Cardiac septum (tissue), 1 donor: ENCODE measurements at places on chromosomes 1 and 21. TPM values are rescaled to one million over a fixed set of nuclear protein-coding genes. Genes with fewer than 3 reads are reported as not detected.

The ERVH48-1 gene
- total RNA-seq: not detected

The HOOK1 gene
- total RNA-seq: 0.67 TPM

The SPSB1 gene
- 12.9 TPM for total RNA-seq

The TESK2 gene
- total RNA-seq: 1.0 TPM

The PTPRC gene
- total RNA-seq: 11.4 TPM

The TNFRSF18 gene
- total RNA-seq: 0.19 TPM

The FMOD gene
- total RNA-seq: 66.0 TPM

The BMP8A gene
- 1.5 TPM for total RNA-seq

The CLCA4 gene
- 0.13 TPM for total RNA-seq

The CLCA1 gene
- not detected for total RNA-seq

The LCK gene
- total RNA-seq: 0.54 TPM

The LCE6A gene
- not detected for total RNA-seq

DNA sequence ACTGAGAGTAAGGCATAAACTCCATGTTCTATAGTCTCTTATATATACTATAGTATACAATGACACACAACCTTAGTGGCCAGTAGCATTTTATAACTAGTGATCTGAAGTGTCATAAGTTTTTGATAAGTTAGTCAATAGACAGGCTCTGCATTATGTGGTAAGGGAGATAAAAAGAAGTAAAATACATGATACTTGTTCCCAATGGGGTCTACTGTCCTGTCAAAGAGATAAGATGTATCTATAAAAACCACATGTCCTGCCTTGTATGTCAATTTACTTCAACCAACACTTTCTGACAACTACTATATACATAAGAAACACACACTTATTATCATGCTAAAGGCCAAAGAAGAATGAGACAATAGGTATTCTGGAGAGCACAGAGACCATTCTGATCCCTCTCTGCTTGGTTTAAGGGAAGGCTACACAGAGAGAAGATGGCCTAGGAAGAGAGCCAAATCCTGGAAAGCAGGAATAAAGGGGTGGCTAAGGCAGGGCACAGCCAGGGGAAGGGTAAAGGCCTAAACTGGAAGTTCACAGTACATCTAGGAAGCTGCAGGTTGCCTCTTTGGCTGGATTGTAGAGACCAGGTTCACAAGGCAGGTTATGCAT is 91.4 kb downstream of the LYST start:
- DNase-seq: no peak

- no peak for DNase-seq
These were observed 94.0 kb downstream of the DPYD start for GRCh38 chr1:97826820-97827219.

DNA sequence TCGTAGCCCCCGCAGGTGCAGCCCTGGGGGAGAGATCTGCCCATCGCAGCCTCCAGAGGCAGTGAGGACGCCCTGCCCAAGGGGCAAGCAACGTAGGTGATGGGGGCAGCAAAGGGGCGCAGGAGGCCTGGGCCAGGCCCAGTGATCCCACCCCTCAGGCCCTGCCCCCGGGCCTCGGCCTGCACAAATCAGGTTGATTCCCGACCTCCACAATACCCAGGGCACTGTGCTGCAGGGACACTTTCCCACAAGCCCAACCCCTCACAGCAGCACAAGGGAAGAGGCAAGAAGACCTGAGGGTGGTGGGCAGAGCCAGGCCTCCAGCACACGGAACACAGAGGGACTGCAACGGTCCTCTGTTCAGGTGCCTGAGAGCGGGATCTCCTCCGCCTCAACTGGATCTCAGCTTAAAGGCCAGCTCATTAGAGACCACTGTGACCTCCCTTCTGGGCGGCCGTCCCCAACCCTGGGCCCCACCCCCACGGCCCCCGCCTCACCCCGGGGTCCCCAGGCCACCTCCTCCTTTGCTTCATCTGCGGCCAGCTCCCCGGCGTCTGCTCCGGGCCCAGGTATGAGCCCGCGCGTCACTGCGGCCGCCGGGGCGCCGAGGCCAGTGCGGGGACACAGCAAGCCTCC is 812 bp upstream of the ARF1 start:
- DNase-seq: no peak

GRCh38 chr1:7856345-7856744 is 3.5 kb upstream of the UTS2 start:
- no peak for DNase-seq

DNA sequence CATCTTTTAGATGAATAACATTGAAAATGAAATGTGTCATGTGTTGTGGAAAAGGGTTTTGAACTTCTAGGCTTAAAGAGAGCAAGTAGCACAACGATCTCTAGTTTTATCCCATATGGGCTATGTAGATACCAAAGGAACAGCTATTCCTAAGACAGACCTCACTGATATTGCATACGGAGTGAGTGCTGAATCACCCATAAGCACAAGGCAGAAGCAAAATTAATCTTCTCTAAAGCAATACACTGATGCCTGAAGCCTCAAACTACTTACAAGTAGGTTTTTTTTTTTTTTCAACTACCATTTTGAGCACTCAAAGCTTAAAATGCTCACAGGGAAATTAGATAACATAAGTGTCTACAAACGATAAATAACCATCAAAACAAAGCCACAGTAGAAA is 5.0 kb upstream of the KMO start:
- no peak for DNase-seq

- DNase-seq: no peak
These were observed 2250.4 kb downstream of the MRPL39 start for GRCh38 chr21:23356905-23357304.

- DNase-seq: no peak
These were observed 23.1 kb downstream of the CASZ1 start for GRCh38 chr1:10773376-10773775.

DNA sequence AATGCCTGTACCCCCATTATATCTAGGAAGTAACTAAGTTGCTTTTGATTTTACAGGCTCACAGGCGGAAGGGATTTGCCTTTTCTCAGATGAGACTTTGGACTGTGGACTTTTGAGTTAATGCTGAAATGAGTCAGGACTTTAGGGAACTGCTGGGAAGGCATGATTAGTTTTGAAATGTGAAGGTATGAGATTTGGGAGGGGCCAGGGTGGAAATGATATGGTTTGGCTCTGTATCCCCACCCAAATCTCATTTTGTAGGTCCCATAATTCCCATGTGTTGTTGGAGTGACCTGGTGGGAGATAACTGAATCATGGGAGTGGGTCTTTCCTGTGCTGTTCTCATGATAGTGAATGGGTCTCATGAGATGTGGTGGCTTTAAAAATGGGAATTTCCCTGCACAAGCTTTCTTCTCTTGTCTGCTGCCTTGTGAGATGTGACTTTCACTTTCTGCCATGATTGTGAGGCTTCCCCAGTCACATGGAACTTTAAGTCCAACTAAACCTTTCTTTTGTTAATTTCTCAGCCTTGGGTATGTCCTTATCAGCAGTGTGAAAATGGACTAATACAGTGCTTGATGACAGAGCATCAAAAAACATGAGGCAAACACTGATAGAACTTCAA is 1119.5 kb downstream of the PLA2G4A start:
- DNase-seq: no peak

DNA sequence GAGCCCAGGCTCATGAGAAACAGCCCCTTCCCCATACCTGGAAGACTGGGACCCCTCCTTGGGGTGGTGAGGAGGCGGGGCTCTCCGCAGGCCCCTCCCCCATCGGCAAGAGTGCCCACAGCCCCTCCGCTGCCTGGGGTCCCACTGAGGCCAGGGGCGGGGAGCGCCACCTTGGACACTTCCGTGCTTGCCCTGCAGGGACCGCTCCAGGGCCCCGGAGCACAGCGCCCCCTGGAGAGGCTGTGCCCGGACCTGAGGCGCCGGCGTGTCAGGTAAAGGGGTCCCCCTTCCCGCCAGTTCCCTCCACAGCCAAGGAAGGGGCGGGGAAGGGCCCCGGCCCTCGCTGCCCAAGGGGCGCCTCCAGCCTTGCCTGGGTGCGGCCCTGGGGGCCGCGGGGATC is 21.5 kb downstream of the INAVA start:
- DNase-seq: no peak

DNA sequence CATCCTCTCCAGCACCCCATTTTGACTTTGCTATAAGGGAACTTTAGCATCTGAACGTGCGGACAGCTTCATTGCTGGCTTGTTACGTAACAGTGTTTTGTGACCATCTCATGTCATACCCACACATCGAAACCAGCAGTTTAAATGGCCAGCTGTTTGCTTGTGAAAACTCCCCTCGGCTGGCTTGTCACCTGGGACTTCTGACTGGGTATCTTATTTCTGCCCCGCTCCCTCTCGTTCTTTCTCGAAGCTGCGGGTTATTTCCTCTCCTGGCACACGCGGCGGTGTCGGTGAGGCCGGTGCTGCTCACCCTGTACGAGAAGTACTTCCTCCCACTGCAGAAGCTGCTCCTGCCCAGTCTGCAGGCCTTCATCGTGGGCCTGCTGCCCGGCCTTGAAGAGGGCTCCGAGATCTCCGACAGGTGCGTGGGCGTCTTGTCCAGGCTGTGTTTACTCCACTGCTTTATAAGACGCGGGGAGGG is 43.5 kb downstream of the DOP1B start:
- no peak for DNase-seq

- DNase-seq: no peak
These were observed at the start of gene SLC6A17 for GRCh38 chr1:110150330-110151174. TSS of gene SLC6A17 (plus strand) at chr1:110150494. CDS start at chr1:110166930, 16,436 bp downstream.

GRCh38 chr1:203906932-203907331 is 45.5 kb downstream of the SNRPE start:
- DNase-seq: no peak

DNA sequence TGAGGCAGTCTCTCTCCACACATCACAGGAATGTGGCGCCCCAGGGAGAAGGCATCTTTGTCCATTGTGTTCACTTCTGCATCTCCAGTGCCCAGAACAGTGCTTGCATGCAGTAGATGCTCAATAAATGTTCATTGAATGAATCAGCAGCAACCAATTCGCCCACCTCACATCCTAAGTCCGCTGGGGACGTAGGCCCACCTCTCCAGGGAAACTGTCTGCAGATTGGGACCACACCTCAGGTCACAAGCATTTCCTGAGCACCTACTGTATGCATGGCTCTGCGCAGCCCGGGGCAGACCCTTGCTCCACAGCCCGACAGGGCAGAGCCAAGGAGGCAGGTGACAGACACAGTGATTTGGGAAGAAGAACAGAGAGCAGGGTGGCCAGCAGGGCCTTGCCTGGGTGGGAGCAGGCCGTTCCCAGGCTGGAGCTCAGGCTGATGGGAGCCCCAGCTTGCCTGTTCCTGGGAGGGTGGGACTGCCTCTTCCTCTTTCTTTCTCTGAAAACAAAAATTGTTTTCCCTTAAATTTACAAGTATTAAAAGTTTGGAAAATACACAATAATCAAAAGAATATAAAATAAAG is 25.8 kb upstream of the RUNX3 start:
- no peak for DNase-seq

DNA sequence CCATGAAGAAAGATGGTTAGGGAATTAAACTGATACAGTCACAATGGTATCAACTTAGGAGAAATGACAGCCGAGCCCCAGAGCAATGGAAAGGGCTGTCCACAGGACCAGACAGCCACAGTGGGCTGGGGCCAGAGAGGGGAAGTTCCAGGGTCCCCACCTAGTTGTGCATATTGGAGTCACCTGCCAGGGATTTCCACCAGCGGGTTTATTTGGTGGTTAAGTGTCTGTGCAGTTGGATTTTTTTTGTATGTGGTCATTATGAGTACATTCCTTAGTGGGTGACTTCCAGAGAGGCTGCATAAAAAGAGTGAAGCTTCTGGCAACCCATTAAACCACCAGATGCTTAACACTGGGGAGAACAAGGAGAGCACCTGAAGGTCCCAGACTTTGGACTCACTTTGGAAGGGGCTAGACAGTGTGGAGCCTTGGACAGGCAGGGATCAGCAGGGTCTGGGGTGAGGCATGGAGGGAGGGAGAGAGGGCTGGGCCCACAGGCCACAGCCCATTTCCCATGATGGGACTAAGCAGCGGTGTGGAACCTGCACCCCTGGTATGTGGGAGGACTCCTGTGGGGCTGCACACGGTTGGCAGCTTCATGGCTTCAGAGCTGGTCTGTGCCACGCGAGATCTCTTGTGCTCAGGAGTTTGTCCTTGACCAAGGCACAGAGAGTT is 7.8 kb upstream of the PTTG1IP start:
- DNase-seq: no peak

- DNase-seq: no peak
These were observed 195.2 kb upstream of the POU3F1 start for GRCh38 chr1:38241594-38242334.

GRCh38 chr1:2925918-2926317 is 95.3 kb upstream of the ACTRT2 start:
- DNase-seq: no peak

GRCh38 chr1:224054611-224055010 is 59.3 kb upstream of the FBXO28 start:
- DNase-seq: no peak

DNA sequence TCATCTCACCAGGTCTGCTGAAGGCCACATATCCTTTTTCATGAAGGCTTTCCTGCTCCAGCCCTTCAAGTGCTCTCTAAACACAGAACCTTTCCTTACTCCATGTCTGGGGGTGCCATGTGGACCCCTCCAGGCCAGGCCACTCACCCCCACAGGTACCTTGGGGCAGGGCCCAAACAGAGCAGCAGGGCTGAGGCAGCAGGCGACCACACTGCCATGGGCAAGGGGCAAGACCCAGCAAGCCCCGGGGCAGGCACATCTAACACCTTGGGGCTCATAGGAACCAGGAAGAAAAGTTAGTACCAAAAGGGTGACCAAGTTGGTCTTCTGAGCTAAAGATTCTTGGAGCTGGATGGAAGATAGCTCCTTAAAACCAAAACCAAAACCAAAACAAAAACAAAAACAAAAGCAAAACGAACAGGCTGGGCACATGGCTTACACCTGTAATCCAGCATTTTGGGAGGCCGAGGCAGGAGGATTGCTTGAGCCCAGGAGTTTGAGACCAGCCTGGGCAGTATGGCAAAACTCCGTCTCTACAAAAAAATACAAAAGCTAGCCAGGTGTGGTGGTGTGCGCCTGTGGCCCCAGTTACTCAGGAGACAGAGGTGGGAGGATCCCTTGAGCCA is 63.7 kb downstream of the MRPL37 start:
- no peak for DNase-seq

GRCh38 chr1:213075725-213076124 is 24.7 kb downstream of the RPS6KC1 start:
- no peak for DNase-seq

- DNase-seq: no peak
These were observed 1119.5 kb upstream of the TMPRSS15 start for GRCh38 chr21:19523061-19523460.

DNA sequence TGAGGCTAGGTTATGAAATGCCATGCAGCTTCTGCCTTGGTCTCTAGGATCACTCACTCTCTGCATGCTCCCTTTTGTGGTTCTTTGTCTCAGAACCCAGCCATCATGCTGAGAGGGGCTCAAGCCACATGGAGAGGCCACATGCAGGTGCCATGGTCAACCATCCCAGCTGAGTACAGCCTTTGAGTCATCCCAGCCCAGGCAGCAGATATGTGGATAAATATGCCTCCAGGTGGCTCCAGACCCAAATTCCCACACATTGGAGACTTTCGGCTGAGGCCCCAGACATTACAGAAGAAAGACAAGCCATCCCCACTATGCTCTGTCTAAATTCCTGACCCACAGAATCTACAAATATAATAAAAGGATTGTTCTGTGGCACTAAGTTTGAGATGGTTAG is 102.0 kb downstream of the LHX9 start:
- DNase-seq: no peak
